ENCODE measurements at places on chromosomes 6 and 20.

- peak; percentile 74 for DNase-seq
These were observed 417 bp downstream of the VAPB start for GRCh38 chr20:58389324-58389967.

- DNase-seq: no peak
These were observed 156.4 kb upstream of the PDE10A start for GRCh38 chr6:165819394-165819793.

- DNase-seq: no peak
These were observed 206.7 kb upstream of the SULF2 start for GRCh38 chr20:47991875-47992488.

GRCh38 chr20:48231253-48231930 lies 446.1 kb upstream of the SULF2 start:
- no peak for DNase-seq

- DNase-seq: no peak
These were observed 21.6 kb downstream of the RREB1 start for GRCh38 chr6:7129360-7129759.

- no peak for DNase-seq
These were observed 20.1 kb downstream of the DCBLD1 start for GRCh38 chr6:117502580-117502979.

GRCh38 chr6:125486881-125487280 lies 185.1 kb upstream of the HDDC2 start:
- no peak for DNase-seq

DNA sequence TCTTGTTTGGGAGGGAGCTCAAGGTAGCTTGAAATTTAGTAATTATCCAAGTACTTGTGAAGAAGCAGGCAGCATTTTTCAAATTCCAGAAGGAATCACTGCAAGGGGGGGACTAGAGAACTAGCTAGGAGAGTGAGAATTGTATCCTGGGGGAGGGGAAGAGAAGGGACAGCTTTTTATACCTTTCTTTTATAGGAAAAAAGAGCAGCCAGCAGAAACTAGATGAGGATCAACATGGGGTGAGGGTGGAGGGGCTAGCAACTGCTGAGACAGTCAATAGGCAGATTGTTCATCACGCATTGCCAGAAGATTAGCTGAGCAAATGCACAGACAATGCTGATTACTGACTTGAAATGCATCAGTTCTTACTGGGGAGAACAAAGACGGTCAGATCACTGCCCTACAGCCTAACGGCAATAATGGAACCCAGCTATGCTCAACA lies 514.3 kb upstream of the CITED2 start:
- DNase-seq: no peak

DNA sequence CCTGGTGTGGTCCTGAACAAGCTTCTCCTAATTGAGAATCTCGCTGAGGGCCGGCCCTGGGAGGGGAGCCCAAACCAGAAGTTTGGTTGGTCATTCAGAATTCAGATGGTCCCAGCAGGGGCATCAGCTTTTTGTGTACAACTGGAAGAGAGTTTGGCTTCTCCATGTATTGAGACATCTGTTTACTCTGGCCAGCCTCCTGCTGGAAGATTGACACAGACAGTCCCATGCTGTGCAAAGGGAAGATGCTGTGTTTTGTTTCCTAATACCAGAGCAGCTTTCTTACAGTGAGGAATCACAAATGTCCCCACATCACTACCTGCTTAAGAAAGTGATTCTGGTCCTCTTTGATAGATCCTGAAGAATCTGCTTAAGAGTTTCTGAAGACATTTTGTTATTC lies 97.8 kb downstream of the PLEKHG1 start:
- peak; percentile 36 for DNase-seq

DNA sequence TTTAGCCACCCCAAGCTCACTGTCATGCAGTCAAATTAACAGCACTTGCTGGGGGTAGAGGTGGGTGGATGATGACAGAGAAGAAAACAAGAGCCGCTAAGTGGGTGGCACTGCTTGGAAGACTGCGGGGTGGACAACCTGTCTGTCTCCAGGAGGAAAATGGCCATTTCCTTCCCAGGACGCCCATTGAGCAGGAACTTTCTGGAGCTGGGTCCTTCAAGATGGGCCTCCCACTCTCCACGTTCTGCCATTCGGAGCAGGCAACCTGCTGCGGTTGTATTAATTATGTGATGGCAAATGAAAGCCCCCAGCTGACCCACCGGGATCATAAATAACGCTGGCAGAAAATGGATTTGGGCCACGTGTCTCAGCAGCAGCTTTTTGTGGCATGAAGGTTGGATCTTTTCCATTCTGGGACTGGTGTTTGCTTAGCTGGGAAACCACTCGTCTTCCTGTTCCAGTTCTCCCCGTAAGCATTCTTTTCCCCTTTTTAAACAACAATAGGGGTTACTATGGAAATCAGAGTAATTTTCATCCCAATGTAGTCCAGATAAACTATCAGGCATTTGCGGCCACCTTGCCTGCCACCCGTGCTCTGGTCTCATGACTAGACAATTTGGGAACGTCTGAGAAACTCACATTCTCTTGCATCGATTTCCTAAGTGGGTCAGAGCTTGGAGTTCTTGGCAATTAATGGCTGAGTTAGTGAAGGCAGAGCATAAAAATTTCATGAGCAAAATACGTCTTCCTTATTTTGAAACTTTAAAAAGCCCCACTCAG lies 215.5 kb downstream of the ANKRD60 start:
- DNase-seq: no peak

- DNase-seq: no peak
These were observed 52.4 kb upstream of the SPDEF start for GRCh38 chr6:34608321-34609091.

DNA sequence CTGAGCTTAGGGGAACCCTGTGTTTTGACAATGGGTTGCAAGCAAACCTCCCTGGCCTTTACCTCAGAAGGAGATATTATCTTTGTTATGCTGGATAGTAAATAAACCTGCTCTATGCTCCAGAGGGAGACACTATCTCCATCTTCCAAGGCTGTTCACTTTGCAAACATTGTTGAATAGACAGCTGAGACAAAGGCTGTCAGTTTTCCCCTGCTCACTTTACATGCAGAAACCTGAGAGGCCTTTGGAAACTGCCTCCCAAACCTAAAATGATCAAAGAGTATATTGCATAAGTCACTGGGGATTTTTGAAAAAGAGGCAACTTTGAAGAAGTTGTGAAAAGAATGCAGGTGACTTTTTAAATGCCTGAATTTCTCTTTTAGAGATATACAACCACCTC lies 61.6 kb downstream of the MRAP2 start:
- no peak for DNase-seq

- no peak for DNase-seq
These were observed 45.2 kb downstream of the BACH2 start for GRCh38 chr6:90251295-90251992.

GRCh38 chr6:119979862-119980261 lies 630.3 kb upstream of the MAN1A1 start:
- no peak for DNase-seq

DNA sequence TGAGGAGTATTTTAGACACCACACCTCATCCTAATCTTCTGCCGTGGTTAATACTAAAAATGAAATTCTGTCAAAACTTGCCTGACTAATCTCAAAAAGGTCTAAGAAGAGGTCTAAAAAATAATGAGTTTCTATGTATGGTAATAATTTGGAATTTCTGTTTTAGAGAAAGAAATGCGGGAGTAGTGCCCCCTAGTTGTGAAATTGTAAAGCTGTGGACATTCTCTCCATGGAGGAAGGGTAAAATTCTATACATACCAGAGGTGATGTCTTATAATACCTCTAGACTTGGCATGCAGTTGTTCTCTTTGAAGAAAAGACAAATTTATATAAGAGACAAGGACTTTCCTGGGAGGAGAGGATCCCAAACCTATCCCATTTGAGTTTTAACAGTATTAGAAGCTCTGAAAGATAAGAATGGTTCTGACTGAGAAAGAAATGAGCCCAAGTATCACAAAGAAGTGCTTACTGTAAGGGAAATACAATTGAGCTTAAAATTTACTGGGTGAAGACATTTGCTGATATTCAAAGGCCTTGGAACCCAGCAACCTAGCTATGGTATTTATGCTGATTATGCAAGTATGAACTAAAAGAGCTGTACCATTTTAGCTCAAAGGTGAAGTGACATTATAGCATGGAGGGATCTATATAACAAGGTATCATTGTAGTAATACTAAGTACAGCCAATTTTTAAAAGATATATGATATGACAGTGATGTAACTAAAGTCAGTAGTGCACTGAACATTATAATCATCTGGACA lies 5.1 kb upstream of the EPHA7 start:
- DNase-seq: no peak

- DNase-seq: no peak
These were observed 1426.9 kb upstream of the EYS start for GRCh38 chr6:67133973-67134372.

GRCh38 chr6:18795726-18796125 lies 408.6 kb downstream of the RNF144B start:
- DNase-seq: no peak

DNA sequence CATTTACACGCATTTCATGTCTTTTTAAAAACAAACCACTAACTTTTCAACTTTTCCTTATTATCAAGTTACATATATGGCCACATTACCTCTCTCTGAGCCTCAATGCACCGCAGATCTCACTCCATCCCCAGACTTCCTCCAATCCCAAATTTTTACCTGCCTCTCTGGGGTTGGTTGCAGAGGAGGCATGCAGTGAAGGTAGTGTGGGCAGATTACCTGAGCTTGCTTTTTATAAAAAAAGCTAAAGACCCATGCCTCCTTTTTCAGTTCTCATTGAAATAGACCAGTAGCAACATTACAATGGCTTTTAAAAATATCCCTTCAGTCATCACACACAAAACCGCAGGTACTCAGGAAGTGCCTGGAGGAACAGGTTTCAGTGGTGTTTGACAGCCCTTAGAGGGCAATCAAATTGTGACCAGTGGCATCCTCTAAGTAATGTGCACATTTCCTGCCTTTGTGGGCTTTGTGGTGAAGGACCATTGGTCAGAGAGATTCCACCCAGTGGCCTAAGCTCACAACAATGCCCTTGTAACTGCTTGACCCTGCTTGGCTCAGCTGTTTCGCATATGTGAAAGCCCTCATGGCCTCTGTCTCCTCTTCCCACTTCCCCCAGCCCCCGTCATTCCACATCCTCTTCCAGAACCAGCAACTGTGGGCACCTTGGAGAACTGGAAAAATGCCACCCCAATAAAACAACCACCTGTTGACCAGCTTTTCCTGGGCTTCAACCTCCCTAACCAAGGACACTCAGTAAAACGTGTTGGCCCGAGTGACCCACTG lies 30.2 kb upstream of the IL17A start:
- DNase-seq: no peak

GRCh38 chr6:69719602-69720193 lies 77.1 kb downstream of the LMBRD1 start:
- DNase-seq: peak; percentile 60

- no peak for DNase-seq
These were observed 21.6 kb downstream of the RIN2 start for GRCh38 chr20:19779634-19780033.

GRCh38 chr20:10200330-10200729 lies 18.3 kb upstream of the SNAP25 start:
- no peak for DNase-seq

DNA sequence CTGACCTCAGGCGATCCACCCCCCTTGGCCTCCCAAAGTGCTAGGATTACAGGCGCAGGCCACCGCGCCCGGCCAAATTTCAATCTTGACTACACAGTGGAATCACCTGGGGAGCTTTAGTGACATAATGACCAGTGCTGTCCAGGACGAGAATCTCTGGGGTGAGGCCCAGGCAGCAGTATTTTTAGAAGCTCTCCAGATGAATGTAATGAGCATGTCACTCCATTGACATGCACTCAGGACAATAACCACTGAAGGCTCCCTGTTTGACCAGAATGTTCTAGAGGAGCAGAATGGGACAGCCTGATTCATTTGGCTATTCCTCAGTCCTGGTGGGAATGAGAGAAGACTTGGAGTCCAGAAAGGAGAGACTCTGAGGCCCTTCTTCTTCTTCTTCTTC lies 39.2 kb downstream of the SRSF3 start:
- DNase-seq: no peak

DNA sequence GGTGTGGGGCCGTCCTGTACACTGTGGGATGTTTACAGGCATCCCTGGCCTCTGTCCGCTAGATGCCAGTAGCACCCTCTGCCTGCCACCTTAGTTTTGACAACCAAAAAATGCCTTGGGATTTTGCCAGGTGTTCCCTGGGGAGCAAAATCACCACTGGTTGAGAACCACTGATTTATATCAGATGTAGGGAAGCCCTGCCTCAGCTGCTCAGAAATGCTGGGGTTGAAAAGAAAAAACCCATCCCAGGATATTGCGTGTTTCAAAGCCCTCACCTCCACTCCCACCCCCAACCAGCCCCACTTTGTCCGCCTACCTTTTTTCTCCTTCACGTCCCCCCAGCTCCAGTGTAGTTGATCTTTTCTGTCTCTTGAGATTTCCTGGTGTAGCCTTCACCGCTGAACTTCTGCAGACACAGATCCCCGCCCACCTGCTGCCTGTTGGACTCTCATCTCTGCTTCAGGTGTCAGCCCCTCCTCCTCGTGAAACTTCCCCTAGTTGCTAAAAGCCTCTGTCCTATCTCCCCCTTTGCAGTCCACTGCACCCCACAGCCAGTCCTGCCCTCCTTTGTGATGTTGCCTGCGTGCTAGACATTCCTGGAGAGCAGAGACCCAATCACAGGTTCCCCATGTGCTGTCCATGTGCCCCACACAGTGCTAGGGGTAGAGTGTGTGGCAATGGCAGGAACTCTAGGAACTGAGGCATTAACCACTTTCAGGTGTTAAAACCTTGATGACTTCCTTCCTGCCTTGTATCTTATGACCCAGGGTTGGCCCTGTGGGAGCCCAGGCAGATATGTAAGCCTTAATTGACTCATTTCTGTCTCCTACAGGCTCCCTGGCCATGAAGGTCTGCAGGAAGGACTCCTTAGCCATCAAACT lies 98.9 kb downstream of the TBC1D7 start:
- peak; percentile 5 for DNase-seq

- DNase-seq: no peak
These were observed 19.5 kb upstream of the RALGAPA2 start for GRCh38 chr20:20731945-20732296.

DNA sequence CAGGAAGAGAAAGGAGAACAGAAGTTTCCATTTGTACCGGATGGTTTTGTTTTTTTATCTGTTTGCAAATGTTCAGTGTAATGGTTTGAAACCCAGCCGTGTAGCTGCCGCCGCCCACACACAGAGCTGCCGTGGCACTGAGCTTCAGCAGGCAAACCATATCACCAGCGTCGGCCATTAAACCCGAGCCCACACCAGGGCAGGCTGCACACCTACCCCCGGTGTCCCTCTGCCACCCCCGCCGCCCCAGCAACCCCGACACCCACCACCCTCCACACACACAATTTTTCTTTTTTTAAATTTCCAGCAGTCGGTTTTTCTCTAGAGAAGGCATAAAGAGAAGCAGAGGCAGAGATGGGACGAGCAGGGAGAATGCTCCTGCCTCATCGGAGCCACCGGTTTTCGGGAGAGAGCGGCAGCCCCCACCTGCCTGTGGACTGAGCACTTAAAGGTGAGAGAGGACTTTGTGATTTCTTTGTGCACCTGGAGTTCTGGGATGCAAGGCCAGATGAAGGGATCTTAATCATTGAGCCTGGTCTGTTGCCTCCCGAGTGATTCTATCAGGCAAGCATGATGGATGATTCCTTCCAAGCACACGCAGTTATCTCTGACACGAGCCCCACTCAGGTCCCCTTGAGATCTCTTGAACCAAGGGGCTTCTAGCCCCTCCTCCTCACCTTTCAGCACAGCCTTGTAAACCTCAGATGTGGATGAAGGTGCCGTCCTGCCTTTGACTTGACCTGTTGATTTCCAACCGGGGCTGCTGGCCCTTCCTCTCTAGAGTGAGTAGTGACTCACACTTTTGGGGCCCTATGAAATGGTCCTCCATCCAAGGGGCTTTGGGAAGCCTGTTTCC lies 17.5 kb upstream of the ZNF831 start:
- DNase-seq: no peak

Data from NCI-H1417 (cell line).